ENCODE measurements at places on chromosomes 16 and 17.
A peak's percentile ranks its signal among the peaks of the same experiment; 100 is the strongest.

DNA sequence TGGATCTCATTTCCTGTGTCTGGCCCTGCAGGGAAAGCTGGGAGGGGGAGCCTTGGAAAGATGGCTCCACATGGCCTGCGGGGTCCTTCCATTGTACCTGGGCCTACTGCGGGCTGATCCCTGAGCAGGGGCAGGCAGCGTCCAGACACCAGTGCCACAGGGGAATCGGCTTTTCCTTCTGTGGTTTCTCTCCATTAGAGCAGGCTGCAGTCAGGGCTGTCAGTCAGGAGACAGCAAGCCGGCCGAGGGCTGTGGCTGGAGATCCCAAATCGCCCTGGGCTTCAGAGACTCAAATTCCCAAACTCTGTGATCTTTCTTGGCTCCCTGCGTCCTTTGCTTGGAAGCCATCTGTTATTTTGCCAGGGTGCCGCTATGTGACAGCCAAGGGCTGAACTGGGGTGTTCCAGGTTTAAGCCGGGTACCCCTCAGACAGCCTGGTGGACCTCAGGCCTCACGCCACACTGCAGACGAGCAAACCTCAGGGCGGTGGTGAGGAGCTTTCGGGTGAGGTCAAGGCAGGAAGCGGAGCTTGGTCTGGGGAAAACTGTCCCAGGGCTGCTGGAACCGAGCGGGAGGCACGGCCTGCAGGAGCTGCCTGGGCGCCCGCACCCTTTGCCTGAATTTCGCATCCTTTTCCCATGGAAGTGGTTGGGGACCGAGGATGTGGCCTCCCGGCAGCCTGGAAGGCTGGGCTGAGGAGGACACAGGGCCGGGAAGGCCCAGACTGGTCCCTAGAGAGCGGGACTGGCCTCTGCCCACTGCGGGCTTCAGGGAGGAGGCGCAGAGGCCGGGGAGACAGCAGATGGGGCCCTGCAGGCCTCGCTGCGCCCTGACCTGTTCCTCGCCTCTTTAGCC, 1.5 kb upstream of the CPNE7 start:
- no peak for DNase-seq

DNA sequence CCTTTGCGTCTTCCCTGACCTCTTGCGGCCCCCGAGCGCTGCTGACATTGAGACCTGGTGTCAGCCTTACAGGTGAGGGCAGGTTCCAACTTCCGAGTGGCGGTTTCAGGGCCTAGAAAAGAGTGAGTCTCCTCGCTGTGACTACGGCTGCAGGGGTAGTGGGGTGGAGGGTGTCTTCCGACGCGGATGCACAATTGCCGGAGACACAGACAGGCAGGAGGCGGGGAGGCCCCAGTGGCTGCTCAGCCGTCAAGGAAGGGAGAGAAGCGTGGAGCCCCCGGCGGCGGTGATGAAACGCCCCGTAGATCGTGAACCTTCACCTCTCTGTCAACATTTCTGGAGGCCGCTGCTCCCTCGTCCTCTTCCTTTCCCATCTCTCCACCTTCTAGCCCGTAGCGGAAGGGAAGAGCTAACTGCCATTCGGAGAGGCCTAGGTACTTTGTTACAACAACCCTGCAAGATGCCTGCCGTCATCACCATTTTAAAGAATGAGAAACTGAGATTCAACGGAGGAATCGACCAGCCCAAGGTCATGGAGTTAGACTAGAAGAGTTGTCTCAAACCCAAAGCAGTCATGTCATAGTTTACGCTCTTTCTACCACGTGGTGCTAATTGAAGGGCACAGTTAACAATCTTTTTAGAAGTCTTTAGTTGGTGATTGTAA, 485 bp downstream of the DNAJA3 start:
- DNase-seq: no peak

GRCh38 chr16:79698341-79698753, 97.8 kb upstream of the MAF start:
- no peak for DNase-seq

DNA sequence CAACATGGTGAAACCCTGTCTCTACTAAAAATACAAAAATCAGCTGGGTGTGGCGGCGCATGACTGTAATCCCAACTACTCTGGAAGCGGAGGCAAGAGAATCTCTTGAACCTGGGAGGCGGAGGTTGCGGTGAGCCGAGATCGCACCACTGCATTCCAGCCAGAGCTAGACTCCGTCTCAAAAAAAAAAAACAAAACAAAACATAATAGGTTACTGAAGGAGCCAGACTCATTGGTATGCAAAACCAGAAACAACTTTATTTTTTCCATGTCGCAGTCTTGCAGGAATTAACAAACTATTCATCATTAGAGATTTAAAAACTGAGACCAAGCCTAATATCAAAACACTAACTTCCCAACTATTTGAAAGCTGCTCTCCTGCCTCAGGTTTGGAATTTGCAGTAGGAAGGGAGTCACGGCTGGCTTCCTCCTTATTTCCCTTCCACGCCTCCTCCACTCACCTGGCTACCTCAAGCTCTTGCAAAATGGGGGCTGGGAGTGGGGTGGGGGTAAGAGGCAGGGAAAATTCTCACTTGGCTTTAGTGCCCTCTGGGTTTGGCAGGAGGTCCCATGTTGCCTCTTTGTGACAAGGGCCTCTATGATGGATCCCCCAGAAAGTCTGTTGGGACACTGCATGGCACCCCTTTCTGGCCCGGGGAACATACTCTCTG, 34.1 kb upstream of the MYH10 start:
- DNase-seq: no peak

- no peak for DNase-seq
Observed at GRCh38 chr16:23584186-23585076, 11.7 kb downstream of the NDUFAB1 start.

DNA sequence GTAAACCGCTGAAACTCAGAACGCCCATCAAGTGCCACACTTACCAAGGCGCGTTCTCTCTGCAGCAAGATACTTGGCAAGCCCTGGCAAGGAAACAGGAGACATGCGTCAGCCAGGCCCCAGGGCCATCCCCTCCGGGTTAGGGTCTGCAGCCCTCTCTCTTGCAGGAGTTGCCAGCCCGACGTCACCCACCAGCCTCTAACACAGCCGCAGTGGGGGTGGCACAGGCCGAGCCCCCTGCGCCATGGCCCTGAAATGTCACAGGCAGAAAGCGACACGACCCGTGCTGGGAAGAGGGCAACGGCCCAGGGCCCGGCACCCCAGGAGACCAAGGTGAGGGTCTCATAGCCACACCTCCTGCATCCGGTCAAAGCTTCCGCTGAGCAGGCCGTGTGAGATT, 21.9 kb downstream of the ELAC2 start:
- no peak for DNase-seq

GRCh38 chr16:28492511-28492910, 637 bp upstream of the CLN3 start:
- no peak for DNase-seq

DNA sequence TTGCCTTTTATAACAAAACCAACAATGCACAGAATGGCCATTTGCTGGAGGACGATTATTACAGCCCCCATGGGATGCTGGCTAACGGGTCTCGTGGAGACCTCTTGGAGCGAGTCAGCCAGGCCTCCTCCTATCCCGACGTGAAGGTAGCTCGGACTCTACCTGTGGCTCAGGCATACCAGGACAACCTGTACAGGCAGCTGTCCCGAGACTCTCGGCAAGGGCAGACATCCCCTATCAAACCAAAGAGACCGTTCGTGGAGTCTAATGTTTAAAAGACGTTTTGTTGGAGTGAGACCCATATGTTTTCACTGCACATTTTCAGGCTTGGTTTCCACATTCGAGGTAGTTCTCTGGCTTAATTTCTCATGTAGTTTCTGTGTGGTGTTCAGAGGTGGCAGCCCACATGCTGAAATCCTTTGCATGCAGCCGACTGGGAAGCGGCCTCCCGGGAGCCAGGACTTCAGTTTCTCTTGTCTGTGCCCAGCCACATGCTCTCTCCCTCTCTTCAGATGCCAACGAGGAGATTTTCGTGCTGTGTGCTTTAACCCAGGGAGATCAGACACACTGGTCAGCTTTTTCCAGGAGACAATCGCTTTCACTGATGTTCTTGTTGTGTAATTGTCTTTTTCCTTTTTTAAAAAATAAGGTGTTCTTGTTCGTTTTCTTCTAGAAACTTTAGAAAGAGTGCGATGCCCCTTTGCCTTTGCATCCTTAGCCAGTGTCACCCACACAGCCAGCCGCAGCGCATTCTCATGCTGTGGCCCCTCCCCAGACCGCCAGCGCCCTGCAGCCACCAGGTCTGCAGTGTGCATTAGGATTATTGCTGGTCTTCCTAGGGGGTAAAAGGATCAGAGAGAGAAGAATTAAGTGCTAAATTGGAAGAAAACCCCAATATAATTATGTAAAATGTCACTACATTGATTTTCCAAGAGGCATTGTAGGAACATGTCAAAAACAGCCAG, 24.1 kb downstream of the CYB561 start:
- DNase-seq: no peak

DNA sequence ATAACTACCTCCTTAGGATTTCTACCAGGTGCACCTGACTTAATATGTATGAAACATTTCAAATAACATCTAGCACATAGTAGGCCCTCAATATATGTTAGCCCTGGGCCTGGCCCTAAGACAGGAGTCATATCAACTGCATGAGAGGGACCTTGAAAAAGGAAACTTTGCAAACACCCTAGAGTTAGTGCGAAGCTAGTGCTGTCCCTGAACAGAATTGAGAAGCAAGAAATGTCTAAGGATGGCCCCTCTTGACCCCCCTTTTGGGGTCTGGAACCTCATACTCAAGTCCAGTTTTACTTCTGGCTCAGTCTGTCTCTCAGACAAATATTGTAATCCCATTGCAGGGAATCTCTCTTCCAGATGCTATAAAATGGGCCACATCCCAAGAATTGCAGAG, 80.5 kb downstream of the CBLN1 start:
- DNase-seq: no peak

DNA sequence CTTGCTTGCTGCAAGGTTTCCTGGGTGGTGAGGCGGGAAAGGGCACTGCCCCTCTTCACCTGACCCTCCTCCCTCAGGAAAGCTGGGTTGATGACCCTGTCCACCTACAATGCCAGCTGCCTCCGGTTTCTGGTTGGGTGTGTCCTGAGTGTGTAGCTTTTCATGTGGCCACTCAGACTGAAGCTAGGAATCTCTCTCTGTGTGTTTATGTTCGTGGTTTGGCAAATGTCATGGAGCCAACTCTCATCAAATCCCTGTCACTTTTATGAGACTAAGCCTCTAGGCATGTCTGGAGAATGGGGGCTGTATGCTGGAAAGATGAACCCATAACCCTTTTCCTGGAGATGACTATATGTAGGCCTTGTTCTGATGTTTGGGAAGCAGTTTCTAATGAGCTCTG, 17.1 kb downstream of the PLEKHG4 start:
- DNase-seq: no peak

- peak; percentile 9 for DNase-seq
Observed at GRCh38 chr17:1229349-1229899, 40.8 kb upstream of the BHLHA9 start.

DNA sequence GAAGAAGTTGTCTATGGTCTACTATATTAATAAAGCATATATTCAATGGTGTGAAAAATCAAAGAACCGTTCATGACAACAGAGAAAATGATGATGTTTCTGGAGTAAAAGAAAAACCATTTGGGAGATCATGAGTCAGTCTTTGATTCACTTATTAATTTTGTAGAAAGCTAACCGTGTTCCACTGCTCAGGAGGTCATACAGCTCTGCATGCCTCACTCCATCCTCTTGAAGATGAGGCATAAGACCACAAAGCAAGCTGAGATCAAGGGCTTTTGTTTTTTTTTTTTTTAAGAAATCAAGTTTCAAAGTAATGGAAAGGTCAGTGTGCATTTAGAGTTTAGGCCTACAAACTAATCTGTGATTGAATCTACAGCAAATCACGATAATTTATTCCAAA, 206.4 kb downstream of the CEP112 start:
- DNase-seq: no peak

DNA sequence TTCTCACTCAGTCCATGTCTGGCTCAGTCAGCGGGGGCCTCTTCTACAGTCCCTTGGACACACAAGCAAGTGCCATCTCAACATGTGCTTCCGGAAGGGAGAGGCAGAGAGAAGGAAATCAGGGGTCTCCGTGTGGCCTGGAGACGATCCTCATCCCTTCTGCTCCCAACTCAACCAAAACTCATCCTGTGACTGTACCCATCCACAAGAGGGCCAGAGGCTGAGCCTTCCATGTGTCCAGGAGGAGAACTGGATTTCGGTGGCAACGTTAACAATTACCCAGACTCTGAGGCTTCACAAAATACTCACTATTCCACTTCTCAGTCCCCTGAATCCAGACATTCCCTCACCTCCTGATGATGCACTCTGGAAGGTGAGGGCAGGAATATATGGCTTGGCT, 7.8 kb upstream of the ALOX12B start:
- DNase-seq: no peak

GRCh38 chr16:10635365-10636021, 55.1 kb upstream of the EMP2 start:
- no peak for DNase-seq

DNA sequence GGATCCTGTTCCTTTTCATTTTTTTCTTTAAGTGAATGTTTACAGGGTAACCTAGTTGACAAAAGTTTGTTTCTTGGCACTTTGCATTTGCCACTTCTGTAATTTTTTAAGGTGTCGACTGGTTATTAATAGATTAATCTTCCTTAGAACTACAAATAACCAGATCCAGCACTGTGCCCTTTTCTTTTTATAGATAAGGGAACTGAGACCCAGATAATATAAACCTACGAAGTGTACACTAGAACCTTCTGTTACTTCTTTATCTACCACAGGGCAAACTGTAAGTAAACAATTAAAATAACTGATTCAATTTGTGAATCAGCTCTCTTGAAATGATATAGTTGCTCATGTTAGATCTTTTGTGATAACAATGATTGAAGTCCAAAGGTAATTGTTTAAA, 55.4 kb downstream of the NLK start:
- DNase-seq: no peak

- no peak for DNase-seq
Observed at GRCh38 chr17:40545660-40546059, 19.6 kb downstream of the CCR7 start.

DNA sequence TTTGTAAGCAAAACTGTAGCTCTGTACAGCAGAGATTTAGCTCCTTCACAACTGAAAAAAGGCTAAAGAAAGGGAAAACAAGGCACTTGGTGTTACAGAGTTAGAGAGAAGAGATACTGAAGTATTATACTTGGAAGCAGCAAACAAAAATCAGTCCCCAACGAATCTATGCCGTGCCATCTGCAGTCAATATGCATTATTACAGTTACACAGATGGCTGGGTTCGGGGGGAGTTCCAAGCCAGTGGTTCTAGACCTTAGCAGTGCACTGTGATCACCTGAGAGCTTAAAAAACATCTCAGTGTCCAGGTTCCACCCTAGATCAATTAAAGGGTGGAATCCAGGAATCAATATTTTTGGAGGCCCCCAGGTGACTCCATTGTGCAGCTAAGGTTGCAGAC, 489.9 kb downstream of the SHISA9 start:
- DNase-seq: no peak

- no peak for DNase-seq
Observed at GRCh38 chr16:24178496-24178895, 77.6 kb upstream of the CACNG3 start.
